ENCODE measurements at places on chromosomes 2 and 18.

DNA sequence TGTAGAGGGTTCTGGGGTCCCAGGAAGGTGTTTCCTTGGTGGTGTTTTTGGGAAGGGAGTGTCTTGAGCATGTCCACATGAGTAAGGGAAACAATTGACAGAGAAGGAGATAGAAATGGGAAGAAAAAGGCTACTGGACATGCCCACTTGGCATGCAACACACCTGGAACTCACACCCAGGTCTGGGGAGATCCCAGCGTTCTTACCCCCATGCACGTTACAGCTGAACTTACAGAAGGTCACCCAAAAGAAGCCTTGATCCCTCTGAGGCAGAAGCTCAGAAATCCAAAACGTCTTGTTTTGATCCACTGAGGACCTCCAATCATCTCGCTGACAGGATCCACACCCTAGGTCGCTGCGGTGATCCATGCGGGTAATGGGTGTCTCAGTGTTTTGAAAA, 142.0 kb downstream of the ZNF516 start:
- no peak for DNase-seq

- no peak for DNase-seq
Observed at GRCh38 chr2:28976584-28976983, 4.5 kb upstream of the TOGARAM2 start.

DNA sequence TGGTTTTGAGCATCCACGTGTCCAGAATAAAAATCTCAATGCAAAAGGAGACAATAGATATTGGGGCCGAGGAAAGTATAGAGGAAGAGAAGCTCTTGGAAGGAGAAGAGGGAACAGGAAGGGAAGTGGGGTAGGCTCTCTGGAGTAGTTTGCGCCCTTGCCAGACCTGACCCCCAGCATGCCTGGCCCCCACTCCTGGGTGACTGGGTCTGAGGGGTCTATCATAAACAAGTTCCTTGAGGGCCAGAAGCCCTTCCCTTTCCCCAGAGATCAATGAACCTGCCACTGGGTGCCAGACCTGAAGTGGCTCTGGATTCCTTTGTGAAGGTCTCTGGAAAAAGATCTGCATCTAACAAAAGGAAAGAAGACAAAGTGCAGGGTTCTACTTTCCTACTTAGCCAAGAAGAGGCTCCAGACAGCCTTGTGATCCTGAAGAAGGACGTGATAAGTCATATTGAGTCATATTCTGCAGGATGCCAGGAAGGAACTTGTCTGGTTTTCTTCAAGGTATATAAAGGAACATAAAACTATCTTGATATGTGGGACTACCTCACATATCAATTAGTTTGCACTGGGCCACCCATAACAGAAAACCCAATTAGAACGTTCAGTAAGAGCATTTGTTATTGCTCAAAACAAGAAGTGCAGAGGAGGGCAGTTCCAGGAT, 18.7 kb upstream of the ATOH8 start:
- DNase-seq: no peak

- DNase-seq: no peak
Observed at GRCh38 chr18:80172056-80172455, 63.0 kb downstream of the ADNP2 start.

- DNase-seq: no peak
Observed at GRCh38 chr2:200670313-200670712, 84.5 kb downstream of the AOX1 start.

GRCh38 chr2:181738074-181738473, 57.8 kb upstream of the NEUROD1 start:
- DNase-seq: no peak

GRCh38 chr2:133952896-133953295, 301.0 kb upstream of the MGAT5 start:
- DNase-seq: no peak

- DNase-seq: no peak
Observed at GRCh38 chr2:134122610-134123009, 131.3 kb upstream of the MGAT5 start.
